ENCODE measurements at places on chromosomes 3 and 15. TPM values are rescaled to one million over a fixed set of nuclear protein-coding genes. Genes with fewer than 3 reads are reported as not detected.

MKRN2OS gene
- 7.9 TPM for total RNA-seq

DNAJB11 gene
- total RNA-seq: 120 TPM

KLHL18 gene
- total RNA-seq: 28.6 TPM

OR5H14 gene
- not detected for total RNA-seq

CFAP20DC gene
- 13.8 TPM for total RNA-seq

DUOXA2 gene
- total RNA-seq: not detected

TRPC1 gene
- total RNA-seq: 1.7 TPM

- H3K27ac ChIP-seq: no peak overlapping the region
- 0 out of 2 replicates have a peak, but pooled peaks cover 5% of the 10 kb centered on the region for H3K4me1 ChIP-seq
- DNase-seq: no peak
These were observed 180.0 kb upstream of the TGFBR2 start for GRCh38 chr3:30426293-30426993.

DNA sequence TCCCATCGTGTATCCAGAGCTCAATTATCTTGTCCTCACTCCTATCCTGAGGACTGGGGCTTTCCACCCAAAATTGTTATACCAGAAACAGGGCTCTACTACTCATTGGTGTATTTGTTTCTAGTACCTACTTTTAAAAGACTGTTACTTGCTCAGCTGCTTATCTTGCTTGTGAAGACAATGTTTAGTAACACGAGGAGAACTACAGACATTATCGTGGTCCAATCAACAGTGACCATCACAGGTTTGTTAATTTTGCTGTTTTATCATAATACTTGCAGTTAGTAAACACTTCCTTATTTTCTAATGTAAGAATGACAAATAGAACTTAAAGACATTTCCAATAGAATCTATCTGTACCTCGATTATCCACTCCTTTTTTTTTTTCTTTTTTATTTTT, 13.5 kb downstream of the LRCH3 start:
- H3K27ac ChIP-seq: no peak overlapping the region
- peaks cover 21% of the 10 kb centered on the region for H3K4me1 ChIP-seq
- no peak overlapping the region for H3K4me3 ChIP-seq

DNA sequence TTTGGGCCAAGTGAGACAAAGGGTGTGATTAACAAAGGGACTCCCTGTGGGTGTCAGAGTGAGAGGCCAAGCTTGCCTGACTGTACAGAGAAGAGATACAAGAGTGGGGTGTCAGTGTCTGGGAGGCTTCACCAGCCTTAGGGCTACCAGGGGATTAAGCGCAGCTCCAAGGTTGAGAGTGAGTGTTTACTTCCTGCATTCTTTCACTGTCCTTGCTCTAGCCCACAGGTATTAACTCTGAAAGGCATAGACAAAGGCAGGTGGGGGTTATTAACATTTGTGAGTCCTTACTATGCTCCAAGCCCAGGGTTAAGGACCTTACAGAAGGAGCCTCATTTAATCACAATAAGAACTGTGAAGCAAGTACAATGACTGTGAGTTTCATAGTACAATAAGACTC, 107.6 kb downstream of the IL20RB start:
- H3K27me3 ChIP-seq: peaks cover 21% of the 10 kb centered on the region
- H3K4me1 ChIP-seq: no peaks in the 10 kb centered on the region
- H3K4me3 ChIP-seq: no peak overlapping the region
- no peak overlapping the region for H3K27ac ChIP-seq
- DNase-seq: no peak

DNA sequence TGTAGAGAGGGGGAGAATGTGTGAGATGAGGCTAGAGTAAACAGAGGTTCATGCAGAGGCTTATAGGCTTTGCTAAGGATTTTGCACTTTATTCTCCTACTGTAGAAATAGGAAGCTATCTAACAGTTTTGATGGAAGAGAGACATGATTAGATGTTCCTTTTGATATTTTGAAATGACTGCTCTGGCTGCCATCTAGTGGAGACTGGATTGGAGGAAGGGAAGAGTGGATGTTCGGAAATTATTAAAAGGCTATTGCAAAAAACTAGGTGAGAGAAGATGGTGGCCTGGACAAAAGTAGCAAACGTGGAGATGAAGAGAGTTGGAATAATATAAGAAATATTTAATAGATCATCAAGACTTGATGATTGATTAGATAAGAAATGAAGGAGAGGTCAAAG, 42.2 kb downstream of the SYN2 start:
- H3K4me1 ChIP-seq: no peaks in the 10 kb centered on the region
- DNase-seq: peak; percentile 44
- no peak overlapping the region for H3K4me3 ChIP-seq

DNA sequence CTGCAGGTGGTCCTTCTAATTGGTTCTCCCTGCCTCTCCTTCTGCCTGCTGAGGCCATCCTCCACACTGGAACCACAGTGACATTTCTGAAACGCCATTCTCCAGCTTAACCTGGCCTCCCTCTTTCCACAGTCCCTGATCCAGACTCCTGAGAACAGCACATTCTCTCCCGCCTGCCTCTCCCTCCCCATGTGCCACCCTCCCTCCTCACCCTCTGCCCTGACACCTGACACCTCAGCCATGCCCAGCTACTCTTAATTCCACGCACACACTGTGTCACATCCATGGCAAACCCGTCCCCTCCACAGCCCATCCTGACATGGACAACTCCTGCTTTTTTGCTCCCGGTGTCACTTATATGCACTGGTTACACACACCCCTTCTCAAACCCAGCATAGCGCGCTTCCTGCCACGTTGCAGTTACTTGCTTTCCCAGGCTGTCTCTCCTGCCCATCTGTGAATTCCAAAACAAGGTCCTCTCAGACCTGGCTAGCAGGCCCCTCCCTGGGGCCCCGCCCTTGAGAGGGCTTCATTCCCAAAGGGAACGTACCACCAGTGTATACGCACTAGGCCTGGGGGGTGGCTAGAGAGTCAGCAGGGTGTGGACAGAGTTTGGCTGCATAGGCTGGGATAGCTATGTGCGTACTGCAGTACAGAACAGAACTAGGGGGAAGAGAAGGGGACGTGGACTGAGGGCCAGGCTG, 92.7 kb upstream of the BLM start:
- no peaks in the 10 kb centered on the region for H3K4me1 ChIP-seq
- no peak overlapping the region for H3K4me3 ChIP-seq
- H3K27me3 ChIP-seq: no peaks in the 10 kb centered on the region
- no peak overlapping the region for H3K27ac ChIP-seq
- peaks cover 9% of the 10 kb centered on the region for H3K36me3 ChIP-seq

- H3K27me3 ChIP-seq: no peaks in the 10 kb centered on the region
- H3K27ac ChIP-seq: no peak overlapping the region
- H3K4me1 ChIP-seq: no peaks in the 10 kb centered on the region
- no peaks in the 10 kb centered on the region for H3K36me3 ChIP-seq
- no peak for DNase-seq
These were observed 9.3 kb downstream of the EFCC1 start for GRCh38 chr3:129010310-129010956.

DNA sequence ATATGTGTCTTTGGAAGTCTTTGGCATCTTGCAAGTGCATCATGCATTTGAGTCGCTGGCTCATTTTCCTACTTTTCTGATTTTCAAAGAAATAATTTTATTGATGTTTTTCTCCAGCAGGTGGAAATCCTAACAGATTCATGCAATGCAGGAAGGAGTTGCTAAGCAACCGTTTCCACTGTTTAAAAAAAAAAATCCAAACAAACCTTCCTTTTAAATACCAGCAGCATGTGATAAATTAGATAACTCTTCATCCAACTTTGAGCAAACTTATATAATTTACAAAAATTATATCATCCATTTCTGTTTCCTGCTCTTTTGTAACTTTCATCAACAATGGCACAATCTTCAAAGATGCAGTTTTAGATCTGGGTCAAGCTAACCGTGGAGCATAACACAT, 364.1 kb downstream of the MFSD1 start:
- DNase-seq: no peak
- peaks cover 35% of the 10 kb centered on the region for H3K4me1 ChIP-seq
- H3K27ac ChIP-seq: no peak overlapping the region
- H3K4me3 ChIP-seq: no peak overlapping the region
- H3K36me3 ChIP-seq: no peaks in the 10 kb centered on the region

- H3K4me1 ChIP-seq: no peaks in the 10 kb centered on the region
- H3K4me3 ChIP-seq: no peak overlapping the region
- DNase-seq: no peak
- no peaks in the 10 kb centered on the region for H3K27me3 ChIP-seq
- H3K36me3 ChIP-seq: no peaks in the 10 kb centered on the region
- no peak overlapping the region for H3K27ac ChIP-seq
These were observed 28.9 kb upstream of the ESYT3 start for GRCh38 chr3:138405486-138405885.

- DNase-seq: no peak
- H3K36me3 ChIP-seq: no peaks in the 10 kb centered on the region
- 0 out of 2 replicates have a peak, but pooled peaks cover 2% of the 10 kb centered on the region for H3K27me3 ChIP-seq
- H3K4me1 ChIP-seq: peaks cover 7% of the 10 kb centered on the region
These were observed 231.6 kb downstream of the ZIC1 start for GRCh38 chr3:147640781-147641180.

GRCh38 chr3:77256584-77257503, 216.9 kb downstream of the ROBO2 start:
- H3K4me3 ChIP-seq: no peak overlapping the region
- H3K36me3 ChIP-seq: no peaks in the 10 kb centered on the region
- DNase-seq: no peak
- no peak overlapping the region for H3K27ac ChIP-seq
- peaks cover 57% of the 10 kb centered on the region for H3K27me3 ChIP-seq
- H3K4me1 ChIP-seq: no peaks in the 10 kb centered on the region

DNA sequence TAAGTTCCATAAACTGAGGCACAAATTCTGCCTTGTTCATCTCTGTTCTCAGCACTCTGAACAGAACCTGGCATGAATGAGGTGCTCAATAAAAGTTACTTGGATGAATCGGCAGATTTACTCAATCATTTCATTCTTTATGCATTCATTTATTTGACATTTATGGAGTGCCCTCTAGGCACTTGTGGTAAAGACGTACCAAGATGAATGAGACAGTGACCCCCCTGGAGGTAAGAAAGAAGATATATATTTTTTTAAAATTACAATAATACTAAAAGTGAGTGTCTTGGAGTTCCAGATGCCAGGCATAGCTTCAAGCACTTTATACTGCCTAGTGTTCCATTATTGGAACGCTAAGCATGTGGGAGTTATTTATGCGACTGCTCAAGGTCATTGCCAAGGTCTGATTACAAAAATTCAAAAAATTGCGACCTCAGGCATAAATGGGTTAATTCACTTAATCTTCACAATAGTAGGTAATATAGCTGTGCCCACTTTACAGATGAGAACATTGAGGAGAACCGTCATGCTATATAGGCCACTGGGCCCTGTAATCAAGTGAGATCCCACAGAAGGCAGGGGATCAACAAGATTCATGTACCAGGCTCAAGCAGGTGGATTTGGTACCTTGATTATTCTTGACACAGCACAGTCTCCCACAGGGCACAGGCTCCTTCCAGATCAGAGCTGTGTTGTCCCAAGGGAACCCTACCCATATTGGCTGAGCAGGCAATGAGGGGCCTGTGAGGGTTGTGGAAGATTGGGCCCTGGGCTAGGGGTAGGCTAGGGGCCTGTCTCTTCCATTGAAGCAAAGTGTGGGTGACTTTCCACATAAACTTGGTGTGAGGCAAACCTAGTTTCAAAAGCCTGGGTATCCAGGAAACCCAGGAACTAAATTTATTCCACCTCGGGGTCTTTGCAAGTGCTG, 10.7 kb downstream of the XIRP1 start:
- peaks cover 29% of the 10 kb centered on the region for H3K4me1 ChIP-seq
- H3K27ac ChIP-seq: no peak overlapping the region
- peak; percentile 49 for DNase-seq

DNA sequence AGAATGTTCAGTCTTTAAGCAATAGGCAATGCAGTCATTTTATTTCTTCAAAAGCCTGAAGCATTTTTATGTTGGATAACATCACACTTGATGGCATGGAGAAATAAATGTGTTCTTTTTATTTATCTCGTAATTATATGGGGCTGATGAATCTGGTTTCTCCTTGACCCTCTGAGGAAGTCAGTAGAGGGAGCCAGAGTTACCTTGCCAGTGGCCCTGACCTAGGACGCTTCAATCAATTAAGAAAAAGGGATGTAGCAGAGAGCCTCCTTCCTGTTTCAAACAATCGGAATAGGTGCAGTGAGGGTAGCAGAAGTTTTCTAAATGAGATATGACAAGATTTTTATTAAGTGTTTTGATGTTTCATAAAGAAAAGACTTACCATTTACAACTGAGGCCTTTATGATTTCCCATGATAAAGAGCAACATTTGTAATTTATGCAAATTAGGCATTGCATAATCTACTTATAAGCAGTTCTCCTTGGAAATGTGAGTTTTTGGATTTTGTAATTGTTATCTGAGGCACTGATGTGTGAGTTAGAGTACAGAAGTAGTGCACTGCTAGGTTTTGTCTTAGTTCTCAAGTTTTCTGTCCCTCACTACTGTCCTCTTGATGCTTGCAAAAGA, 129.1 kb downstream of the RAP2B start:
- peak; percentile 69 for DNase-seq
- peaks cover 33% of the 10 kb centered on the region for H3K4me1 ChIP-seq
- H3K36me3 ChIP-seq: no peaks in the 10 kb centered on the region

- no peak overlapping the region for H3K27ac ChIP-seq
- DNase-seq: no peak
- no peak overlapping the region for H3K4me3 ChIP-seq
These were observed 590.0 kb upstream of the ADAMTS9 start for GRCh38 chr3:65277798-65278197.

GRCh38 chr3:43786526-43787305, 96.0 kb downstream of the ABHD5 start:
- no peaks in the 10 kb centered on the region for H3K27me3 ChIP-seq
- no peak overlapping the region for H3K4me3 ChIP-seq
- DNase-seq: no peak
- H3K4me1 ChIP-seq: no peaks in the 10 kb centered on the region
- no peak overlapping the region for H3K27ac ChIP-seq

DNA sequence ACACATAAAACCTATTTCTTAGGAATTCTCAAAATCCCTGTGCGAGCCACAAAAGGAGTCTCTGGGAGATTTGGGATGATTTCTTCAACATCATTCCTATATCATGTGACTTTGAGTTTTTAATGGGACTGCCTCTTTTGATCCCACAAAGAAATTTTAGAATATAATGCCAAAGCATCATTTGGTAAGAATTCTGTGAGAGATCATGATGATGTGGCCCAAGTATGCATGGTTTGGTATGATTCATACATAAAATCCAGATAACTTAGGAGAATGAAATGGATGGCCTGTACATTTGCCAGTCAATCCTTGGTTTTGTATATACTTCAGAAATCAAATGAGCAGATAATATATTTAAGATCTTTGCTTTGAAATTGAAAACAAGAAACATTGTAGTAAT, 61.3 kb downstream of the UBE2E2 start:
- peaks cover 25% of the 10 kb centered on the region for H3K4me1 ChIP-seq
- H3K36me3 ChIP-seq: no peaks in the 10 kb centered on the region
- H3K27ac ChIP-seq: peak overlapping the region; percentile 38
- H3K27me3 ChIP-seq: no peaks in the 10 kb centered on the region

DNA sequence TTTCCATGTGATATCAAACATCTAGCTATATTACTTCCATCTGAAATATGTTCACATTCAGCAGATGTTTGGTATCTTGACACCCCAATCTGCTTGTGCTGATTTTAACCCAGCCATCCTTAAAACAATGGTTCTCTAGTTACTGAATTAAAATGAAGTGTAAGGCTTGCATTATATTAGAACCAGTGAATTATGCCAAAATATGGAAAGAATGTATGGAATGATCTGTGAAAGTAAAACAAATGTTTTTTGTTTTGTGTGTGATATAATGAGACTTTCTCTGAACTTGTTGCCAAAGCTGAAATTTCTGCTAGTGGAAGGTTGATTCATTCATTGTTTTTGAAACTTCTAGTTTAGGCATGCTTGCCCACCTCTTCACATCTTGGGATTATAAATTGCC, 317.1 kb downstream of the MEX3B start:
- H3K36me3 ChIP-seq: no peaks in the 10 kb centered on the region
- no peak overlapping the region for H3K27ac ChIP-seq
- no peaks in the 10 kb centered on the region for H3K4me1 ChIP-seq
- H3K27me3 ChIP-seq: no peaks in the 10 kb centered on the region
- no peak overlapping the region for H3K4me3 ChIP-seq
